ENCODE measurements at places on chromosomes 2 and 18. TPM values are rescaled to one million over a fixed set of nuclear protein-coding genes. Genes with fewer than 3 reads are reported as not detected.

The MREG gene
- 19.1 TPM for total RNA-seq

The ALLC gene
- total RNA-seq = not detected

The CIDEA gene
- not detected for total RNA-seq

The GMCL1 gene
- total RNA-seq = 23.1 TPM

The ALPP gene
- total RNA-seq = not detected

The FAP gene
- total RNA-seq = not detected

The AMER3 gene
- total RNA-seq = not detected

GRCh38 chr2:19914266-19914975, 12.6 kb upstream of the TTC32 start:
- no peak overlapping the region for H3K27ac ChIP-seq
- H3K4me3 ChIP-seq = no peak overlapping the region
- peaks cover 8% of the 10 kb centered on the region for H3K36me3 ChIP-seq
- H3K4me1 ChIP-seq = peaks cover 6% of the 10 kb centered on the region
- no peaks in the 10 kb centered on the region for H3K27me3 ChIP-seq
- no peak for DNase-seq

GRCh38 chr18:59420244-59420643, 61.2 kb upstream of the LMAN1 start:
- no peak overlapping the region for H3K4me3 ChIP-seq
- no peaks in the 10 kb centered on the region for H3K36me3 ChIP-seq
- no peak for DNase-seq
- H3K27me3 ChIP-seq = no peaks in the 10 kb centered on the region
- H3K4me1 ChIP-seq = no peaks in the 10 kb centered on the region

GRCh38 chr2:3476321-3476984, 42.9 kb downstream of the ADI1 start:
- no peak overlapping the region for H3K27ac ChIP-seq
- H3K4me1 ChIP-seq = peaks cover 11% of the 10 kb centered on the region
- H3K27me3 ChIP-seq = no peaks in the 10 kb centered on the region
- DNase-seq = peak; percentile 39

DNA sequence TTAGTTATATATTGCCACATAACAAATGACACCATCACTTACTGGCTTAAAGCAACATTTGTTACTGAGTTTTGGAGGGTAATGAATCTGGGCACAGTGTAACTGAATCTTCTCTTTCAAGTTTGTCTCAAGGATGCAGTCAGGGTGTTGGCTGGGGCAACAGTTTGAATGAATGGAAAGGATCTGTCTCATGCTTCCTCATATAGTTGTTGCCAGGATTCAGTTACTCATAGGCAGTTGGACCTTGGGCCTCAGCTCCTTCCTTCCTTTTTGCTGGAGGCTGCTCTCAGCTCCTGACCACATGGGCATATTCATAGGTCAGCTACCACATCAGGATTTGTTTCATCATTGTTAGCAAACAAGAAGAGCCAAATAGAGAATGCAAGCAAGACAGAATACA, 466.1 kb upstream of the MC4R start:
- H3K27me3 ChIP-seq = no peaks in the 10 kb centered on the region
- H3K4me3 ChIP-seq = no peak overlapping the region
- no peaks in the 10 kb centered on the region for H3K4me1 ChIP-seq
- H3K36me3 ChIP-seq = no peaks in the 10 kb centered on the region
- DNase-seq = no peak
- H3K27ac ChIP-seq = no peak overlapping the region

GRCh38 chr18:78727877-78728783, 251.5 kb upstream of the SALL3 start:
- DNase-seq = no peak
- H3K4me3 ChIP-seq = no peak overlapping the region
- H3K36me3 ChIP-seq = no peaks in the 10 kb centered on the region
- H3K27ac ChIP-seq = no peak overlapping the region

GRCh38 chr2:127153691-127154158, 46.8 kb upstream of the BIN1 start:
- H3K36me3 ChIP-seq = no peaks in the 10 kb centered on the region
- no peaks in the 10 kb centered on the region for H3K27me3 ChIP-seq
- no peak overlapping the region for H3K27ac ChIP-seq
- H3K4me1 ChIP-seq = peaks cover 3% of the 10 kb centered on the region

DNA sequence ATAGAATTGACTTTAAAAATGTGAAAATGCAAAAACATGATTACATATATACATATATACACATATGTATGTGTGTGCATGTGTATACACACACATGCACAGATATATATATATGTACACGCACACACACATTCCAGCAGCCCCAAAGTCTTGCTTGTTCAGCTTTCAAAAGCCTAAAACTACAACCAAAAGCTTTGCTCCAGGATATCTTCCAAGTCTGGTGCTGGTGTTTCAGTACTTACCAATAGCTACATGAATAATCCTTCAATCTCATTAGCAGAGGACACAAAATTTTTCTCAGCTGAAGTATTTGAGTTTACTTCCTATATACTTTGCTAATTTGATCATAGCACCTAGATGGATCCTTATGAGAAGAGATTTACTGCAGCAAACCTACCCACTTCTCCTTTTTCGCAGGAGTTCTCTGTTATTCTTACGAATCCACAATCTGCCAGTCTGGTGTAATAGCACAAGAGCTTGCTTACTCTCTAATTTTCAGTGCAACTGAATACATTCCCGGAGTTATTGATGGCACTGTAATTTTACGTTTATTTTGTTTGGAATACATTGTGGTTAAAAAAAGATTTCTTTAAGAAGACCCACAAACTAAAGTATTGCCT, 553.3 kb downstream of the ARHGAP15 start:
- H3K4me3 ChIP-seq = no peak overlapping the region
- no peaks in the 10 kb centered on the region for H3K27me3 ChIP-seq
- no peak overlapping the region for H3K27ac ChIP-seq
- H3K4me1 ChIP-seq = peaks cover 6% of the 10 kb centered on the region
- H3K36me3 ChIP-seq = no peaks in the 10 kb centered on the region

GRCh38 chr2:165725421-165725820, 68.6 kb downstream of the GALNT3 start:
- H3K4me1 ChIP-seq = no peaks in the 10 kb centered on the region
- H3K27ac ChIP-seq = no peak overlapping the region

- H3K27ac ChIP-seq = peak overlapping the region; percentile 60
- H3K27me3 ChIP-seq = no peaks in the 10 kb centered on the region
- peaks cover 38% of the 10 kb centered on the region for H3K4me1 ChIP-seq
- no peaks in the 10 kb centered on the region for H3K36me3 ChIP-seq
Measured at GRCh38 chr2:45836316-45836715, 184.8 kb downstream of the PRKCE start.

- no peaks in the 10 kb centered on the region for H3K27me3 ChIP-seq
- no peak overlapping the region for H3K4me3 ChIP-seq
- H3K27ac ChIP-seq = no peak overlapping the region
- no peaks in the 10 kb centered on the region for H3K36me3 ChIP-seq
- DNase-seq = no peak
Measured at GRCh38 chr2:9247177-9247576, 40.6 kb downstream of the ASAP2 start.

DNA sequence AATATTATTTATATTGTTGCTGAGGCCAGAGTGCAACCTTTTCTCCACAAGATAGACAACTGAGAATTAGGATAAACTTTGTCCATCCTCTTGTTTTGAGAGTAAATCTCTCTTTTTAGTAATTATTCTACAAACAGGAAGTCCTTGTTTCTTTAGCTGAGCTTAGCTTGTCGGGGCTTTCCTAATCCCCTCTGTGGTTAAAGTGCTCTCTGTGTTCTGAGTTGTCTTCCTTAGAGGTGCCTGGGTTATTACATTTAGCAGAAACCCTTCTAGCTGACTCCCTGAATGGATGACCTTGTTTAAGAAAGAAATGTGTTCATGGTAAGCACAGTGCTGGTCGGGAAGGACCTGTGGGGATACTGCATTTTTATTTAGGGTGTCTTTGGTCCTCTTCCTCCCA, 12.7 kb downstream of the USP39 start:
- no peak overlapping the region for H3K27ac ChIP-seq
- H3K36me3 ChIP-seq = peaks cover 11% of the 10 kb centered on the region
- no peak for DNase-seq

DNA sequence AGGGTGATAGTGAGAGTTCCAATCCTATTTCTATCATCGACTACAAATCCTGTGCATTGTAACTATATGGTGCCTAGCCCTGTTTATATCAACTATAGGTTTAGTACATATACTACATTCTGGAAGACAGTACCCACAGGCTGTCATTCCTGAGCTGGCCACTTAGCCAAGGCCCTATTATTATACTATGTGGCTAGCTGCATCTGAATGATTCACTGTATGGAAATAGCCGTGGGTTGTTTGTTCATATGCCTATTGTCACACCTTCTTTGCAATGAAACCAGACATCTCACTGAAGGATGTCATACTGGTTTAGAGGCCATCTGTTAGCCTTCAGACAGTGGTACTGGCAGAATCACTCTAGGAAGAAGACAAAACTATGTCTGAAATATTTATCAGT, 62.3 kb upstream of the FSIP2 start:
- H3K27me3 ChIP-seq = no peaks in the 10 kb centered on the region
- no peak overlapping the region for H3K27ac ChIP-seq
- no peaks in the 10 kb centered on the region for H3K4me1 ChIP-seq

All from neural progenitor cell (in vitro differentiated cells).